Cerebellar nuclear complex (tissue), 1 donor: ENCODE measurements at places on chromosomes 2 and 18.

DNA sequence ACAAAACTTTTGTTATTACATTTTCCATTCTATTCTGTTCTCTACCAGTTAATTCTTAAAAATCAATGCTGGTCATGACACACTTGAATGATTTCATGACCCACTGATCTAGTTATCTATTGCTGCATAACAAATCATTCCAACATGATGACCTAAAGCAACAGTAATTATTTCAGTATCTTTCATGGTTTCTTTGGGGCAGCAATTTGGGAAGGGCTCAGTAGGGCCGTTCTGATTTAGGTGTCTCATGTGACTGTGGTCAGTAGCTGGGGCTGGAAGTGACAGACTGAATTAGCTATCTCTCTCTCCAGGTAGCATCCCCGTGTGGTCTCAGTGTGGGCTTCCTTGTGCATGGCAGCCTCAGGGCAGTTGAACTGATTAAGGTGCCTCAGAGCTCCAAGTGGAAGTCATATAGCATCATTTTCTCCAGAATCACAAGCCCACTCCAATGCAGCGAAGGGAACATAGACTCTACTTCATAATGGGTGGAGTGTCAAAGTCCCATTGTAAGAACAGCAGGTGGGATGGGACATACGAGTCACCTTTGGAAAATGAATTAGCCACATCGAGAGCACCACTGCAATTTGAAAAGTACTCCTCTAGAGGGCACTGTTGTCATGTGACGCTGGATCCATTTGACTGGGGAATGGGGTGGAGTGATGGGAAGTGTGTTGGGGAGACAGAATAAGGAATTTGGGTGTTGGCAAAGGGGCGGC is 39.1 kb upstream of the FAM136A start:
- DNase-seq: no peak

DNA sequence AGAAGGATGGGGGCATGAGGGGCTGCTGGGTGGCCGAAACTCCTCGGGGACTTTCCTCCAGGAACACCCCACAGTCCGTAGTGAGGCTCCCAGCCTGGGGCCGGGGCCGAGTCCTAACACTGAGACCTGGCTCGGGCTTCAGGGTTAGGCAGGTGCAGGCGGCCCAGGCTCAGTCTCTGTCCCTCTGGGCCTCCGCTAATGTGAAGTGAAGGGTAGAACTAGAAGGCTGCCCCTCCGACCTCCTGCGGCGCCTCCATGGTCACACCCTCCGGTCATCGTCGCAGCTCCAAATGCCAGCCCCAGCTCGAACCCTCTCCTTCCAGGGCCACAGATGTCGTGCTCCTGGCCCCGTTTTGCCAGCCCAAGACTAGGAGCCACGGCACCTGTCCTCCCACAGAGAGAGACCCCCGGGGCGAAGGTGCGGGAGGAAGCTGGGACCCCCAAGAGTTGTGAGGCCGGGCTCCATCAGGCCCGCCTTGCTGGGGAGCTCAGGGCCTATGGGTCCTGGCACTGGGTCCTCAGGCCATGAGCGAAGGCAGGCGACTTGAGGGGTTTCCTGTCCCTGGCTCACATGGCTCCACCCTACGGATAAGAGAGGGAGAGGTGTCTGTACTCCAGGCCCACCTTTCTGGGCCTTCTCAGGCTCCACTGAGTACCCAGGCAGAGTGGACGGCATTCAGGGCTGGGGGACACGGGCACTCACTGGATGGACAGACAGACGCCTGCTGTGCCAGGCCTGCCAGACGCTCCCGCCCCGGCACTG is 797 bp downstream of the ANO7 start:
- DNase-seq: no peak

GRCh38 chr2:121818546-121818945 is 63.1 kb downstream of the TSN start:
- DNase-seq: no peak

- no peak for DNase-seq
Observed at GRCh38 chr2:217371781-217372213, 511.9 kb upstream of the TNP1 start.

GRCh38 chr2:3628800-3629199 is 29.2 kb upstream of the ALLC start:
- no peak for DNase-seq

DNA sequence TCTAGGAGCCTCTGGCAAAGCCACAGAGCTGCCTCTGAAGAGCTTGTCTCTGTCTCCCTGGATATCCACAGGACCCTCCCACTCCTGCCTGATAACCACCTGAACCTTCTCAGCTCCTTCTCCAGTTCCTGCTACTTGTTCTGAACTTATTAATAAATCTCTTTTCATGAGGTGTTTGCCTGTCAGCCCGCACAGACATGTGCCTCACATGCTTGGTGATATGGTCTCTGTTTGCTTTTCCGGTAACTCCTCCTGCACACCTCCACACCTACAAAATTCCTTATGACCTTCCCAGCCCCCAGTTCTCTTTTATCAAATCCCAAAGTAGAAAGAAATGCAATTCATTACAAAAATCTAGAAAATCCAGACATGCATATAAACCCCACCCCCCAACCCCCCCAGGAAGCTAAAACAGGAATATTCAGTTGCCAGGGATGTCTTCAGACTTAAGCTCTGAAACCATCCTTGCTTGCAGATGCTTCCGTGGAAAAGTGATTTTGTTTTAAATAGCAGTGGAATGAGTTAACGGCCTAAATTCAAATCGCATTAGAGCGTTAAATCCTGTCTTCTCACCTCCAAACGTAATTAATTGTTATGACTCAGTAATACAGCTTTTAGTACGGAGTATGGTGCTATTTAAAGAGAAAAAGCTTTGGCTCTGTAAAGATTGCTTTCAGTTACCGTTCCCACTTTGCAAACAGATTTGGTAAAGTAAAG is 2.1 kb upstream of the PID1 start:
- DNase-seq: no peak

DNA sequence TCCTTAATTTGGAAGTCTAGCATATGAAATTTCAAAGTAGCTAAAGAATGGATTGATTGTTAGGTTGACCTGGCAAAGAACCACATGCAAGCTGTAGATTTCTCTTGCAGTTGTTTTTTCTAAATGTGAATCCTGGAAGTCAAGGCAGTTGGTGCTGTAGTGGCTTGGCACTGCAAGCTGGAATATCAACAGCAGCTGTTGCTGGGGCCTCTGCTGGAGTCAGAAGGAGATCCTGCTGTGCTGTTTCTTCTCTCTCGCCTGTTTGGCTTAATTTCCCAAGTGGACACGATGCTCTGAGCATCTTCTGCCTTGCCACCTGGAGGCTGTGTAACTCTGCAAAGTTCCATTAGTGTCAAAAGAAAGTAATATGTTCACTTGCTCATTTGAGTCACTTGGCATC is 12.6 kb downstream of the PIK3C3 start:
- DNase-seq: no peak

- no peak for DNase-seq
Observed at GRCh38 chr2:95356821-95357700, 45.4 kb upstream of the FAHD2A start.

GRCh38 chr2:71281950-71282349 is 49.6 kb upstream of the ZNF638 start:
- DNase-seq: no peak

GRCh38 chr2:197460649-197461048 is 7.3 kb downstream of the COQ10B start:
- no peak for DNase-seq

- DNase-seq: no peak
Observed at GRCh38 chr2:150339282-150339681, 148.2 kb downstream of the RND3 start.

- no peak for DNase-seq
Observed at GRCh38 chr2:195647302-195647701, 9.7 kb upstream of the SLC39A10 start.

DNA sequence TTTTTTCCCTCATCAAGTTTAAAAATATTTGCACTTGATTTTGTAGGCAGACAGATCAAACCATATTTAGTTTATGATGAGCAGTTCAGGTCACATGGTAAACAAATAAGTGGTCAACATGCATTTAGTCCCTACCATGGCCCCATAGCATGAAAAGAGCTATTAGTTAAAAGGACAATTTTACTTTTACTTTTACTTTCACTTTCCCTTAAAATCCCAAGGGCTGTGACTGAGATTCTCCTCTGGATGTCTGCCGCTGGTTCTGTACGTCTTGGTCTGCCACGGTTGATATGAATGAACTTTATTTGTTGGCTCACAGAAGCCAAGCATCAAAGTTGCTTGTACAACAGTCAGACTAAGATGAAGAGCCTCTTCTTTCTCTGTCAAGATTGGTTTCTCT is 626.2 kb upstream of the CDH7 start:
- DNase-seq: no peak

- DNase-seq: no peak
Observed at GRCh38 chr2:73468376-73468775, 82.7 kb downstream of the ALMS1 start.

- DNase-seq: peak; percentile 30
Observed at GRCh38 chr2:223613017-223613950, 11.1 kb upstream of the SCG2 start.

- DNase-seq: no peak
Observed at GRCh38 chr2:51237626-51238271, 205.8 kb upstream of the NRXN1 start.

- no peak for DNase-seq
Observed at GRCh38 chr2:127100251-127101047, 6.5 kb downstream of the BIN1 start.

DNA sequence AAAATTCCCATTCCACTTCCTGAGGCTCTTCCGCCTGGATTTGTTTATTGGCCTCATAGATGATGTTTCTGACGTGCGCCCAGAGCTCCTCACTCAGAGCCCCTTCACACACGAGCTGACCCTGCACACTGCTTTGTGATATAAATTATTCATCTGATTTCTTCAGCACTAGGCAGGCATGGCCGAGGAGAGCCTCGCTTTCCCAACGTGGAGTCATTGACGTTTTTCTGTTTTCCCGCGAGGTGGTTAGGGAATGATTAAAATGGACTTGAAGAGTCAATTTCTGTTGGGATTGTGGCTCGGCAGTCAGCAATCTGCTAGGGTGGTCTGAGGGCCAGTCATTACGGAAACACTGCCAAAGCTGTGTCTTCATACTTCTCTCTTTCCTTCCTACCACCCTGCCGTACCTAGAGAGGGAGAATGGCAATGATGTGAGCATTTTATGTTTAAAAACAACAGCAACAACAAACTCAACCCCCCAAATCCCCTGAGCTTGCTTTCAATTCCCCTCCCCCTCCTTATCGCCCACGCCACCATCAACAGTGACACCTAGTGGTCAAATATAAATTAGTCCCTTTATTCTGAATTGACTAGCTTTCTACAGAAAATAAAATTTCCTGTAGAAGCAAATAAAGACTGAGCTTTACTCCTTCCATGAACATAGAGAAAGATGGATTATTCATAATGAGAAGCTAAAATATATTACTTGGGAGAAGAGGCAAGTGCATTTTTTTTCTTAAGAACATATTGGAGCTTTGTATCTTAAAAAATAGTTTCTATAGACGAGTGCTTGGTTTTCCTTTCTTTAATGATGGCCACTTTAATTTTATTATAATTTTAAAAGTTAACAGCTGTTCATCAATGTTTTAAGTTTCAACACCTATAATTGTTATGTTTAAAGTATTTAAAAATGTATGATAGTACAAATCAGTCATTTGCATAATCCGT is 285.1 kb downstream of the MTX2 start:
- peak; percentile 30 for DNase-seq

DNA sequence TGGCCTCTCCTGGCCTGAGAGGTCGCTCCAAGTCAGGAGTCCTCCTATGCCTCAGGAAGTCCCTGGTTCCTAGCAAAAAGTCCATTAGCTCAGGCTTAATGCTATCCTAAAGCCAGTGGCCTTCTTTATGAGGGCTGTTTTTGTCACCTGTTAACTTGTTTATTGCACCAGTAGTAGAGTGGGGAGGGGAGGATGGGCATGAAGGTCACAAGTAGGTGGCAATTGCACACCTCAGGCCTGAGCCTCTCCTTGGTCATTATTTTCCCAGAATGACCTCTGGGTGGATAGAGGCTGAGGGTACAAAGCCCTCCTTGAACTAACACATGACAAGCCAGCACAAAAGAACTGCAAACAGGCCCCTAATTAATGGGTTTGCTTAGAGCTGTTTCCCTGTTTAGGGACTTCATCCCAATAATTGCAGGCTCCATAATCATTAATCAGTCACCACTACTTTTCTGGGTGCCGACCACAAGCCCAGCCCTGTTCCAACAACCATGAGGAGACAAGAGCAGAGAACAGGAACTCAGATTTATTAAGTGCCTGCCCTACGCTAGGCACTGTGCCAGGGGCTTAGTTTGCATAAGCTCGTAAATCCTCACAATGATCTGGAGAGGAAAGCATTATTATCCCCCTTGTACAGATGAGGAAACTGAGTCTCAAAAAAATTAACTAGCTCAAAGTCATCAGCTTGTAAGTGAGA is 123.0 kb upstream of the PKDCC start:
- no peak for DNase-seq

- DNase-seq: no peak
Observed at GRCh38 chr18:75322206-75322605, 105.3 kb downstream of the SMIM21 start.
